K562 (cell line): ENCODE measurements at places on chromosomes 1 and 21. TPM values are rescaled to one million over a fixed set of nuclear protein-coding genes. Genes with fewer than 3 reads are reported as not detected.

DNA sequence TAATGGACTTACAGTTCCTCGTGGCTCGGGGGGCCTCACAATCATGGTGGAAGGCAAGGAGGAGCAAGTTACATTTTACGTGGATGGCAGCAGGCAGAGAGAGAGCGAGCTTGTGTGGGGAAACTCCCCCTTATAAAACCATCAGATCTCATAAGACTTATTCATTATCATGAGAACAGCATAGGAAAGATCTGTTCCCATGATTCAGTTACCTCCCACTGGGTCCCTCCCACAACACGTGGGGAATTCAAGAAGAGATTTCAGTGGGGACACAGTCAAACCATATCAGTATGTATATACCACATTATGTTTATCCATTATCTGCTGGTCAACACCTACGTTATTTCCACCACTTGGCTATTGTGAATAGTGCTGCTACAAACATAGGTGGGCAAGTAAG lies 352.3 kb upstream of the B3GALT2 start:
- H3K36me3 ChIP-seq, result no peaks in the 10 kb centered on the region
- no peak for DNase-seq
- no peaks in the 10 kb centered on the region for H3K27me3 ChIP-seq

DNA sequence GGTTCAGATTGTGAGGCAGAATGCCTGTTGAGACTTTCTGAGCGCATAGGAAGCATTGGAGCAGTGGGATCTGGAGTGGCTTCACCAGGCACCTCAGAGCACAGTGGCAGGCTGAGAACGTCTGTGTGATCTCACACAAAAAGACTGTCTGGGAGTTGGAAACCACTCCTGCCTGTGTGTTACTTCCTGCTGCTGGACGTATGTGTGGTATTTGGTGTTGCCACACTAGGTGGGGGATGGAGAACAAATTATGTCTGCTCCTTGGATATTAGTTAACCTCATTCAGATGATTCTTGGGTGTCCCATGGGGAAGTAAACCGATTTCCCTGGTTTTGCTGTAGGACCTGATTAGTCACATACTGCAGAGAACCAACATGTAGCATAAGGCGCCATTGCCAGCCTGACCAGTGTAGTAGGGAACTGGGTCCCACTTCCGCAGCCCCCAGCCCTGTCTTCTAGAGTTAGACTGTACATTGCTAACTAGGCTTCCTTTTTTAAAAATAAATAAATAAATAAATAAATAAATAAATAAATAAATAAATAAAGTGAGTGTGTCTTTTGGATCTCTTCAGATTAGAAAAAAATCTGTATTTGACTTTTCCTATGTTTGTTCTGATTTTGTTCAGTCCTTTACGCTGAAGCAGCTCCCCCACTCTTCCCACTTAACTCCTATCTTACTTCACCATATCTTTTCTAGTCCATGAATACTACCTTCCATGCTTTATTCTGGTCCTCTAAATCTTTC lies 26.9 kb downstream of the UCK2 start:
- peak overlapping the region; percentile 18; the same call in 1 of the 3 replicates for H3K27ac ChIP-seq
- H3K27me3 ChIP-seq, result no peaks in the 10 kb centered on the region
- no peak for DNase-seq
- H3K4me1 ChIP-seq, result peaks cover 42% of the 10 kb centered on the region

GRCh38 chr1:167893798-167894197 lies 20.1 kb downstream of the ADCY10 start:
- H3K36me3 ChIP-seq, result no peaks in the 10 kb centered on the region
- H3K4me1 ChIP-seq, result no peaks in the 10 kb centered on the region; the same call in 1 of the 2 replicates
- H3K27me3 ChIP-seq, result no peaks in the 10 kb centered on the region
- H3K27ac ChIP-seq, result no peak overlapping the region

DNA sequence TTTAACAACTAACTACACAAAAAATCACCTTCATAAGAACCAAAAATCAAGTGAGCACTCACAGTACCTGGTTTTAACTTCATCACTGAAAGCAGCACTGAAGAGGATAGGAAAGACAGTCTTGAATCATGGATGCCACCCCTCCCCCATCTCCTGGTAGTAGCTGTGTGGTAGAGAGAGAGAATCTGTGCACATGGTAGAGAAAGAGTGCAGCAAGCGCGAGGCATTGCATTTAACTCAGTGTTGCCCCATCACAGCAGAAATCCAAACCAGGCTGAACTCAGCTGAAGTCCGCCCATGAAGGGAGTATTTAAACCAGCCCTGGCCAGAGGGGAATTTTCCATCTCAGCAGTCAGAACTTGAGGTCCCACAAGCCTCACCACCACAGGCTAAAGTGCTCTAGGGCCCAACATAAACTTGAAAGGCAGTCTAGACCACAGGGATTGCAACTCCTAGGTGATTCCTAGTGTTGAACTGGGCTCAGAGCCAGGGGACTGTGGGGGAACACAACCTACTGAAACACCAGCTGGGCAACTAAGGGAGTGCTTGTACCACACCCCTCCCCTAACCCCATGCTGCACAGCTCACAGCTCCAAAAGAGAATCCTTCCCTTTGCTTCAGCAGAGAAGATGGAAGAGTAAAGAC lies 38.4 kb downstream of the VAV3 start:
- H3K27ac ChIP-seq, result no peak overlapping the region
- no peak for DNase-seq
- H3K4me1 ChIP-seq, result no peaks in the 10 kb centered on the region

- H3K36me3 ChIP-seq, result peaks cover 3% of the 10 kb centered on the region; the same call in 1 of the 3 replicates
- H3K27me3 ChIP-seq, result peaks cover 17% of the 10 kb centered on the region
- no peak within 1 kb of the TSS for H3K27ac ChIP-seq
- DNase-seq, result peak; percentile 94
Measured at GRCh38 chr1:156920233-156921052, at the start of gene LRRC71. Gene LRRC71, plus strand, starts transcription at chr1:156920632. Its CDS starts 172 bp downstream, at chr1:156920804.

TMEM125 gene
- total RNA-seq, result 0.45 TPM in 1 of 2 replicates, not detected in the other

KISS1 gene
- not detected in 2 replicates for total RNA-seq

DENND2D gene
- total RNA-seq, result 0.36 and 0.44 TPM in 2 replicates

IFT25 gene
- total RNA-seq, result 93.6 and 94.4 TPM in 2 replicates
